ENCODE measurements at places on chromosomes 16 and 17. TPM values are rescaled to one million over a fixed set of nuclear protein-coding genes. Genes with fewer than 3 reads are reported as not detected.

- H3K4me3 ChIP-seq = no peak overlapping the region
- DNase-seq = peak; percentile 86
- no peaks in the 10 kb centered on the region for H3K36me3 ChIP-seq
These were observed 209.7 kb downstream of the RBFOX3 start for GRCh38 chr17:79400989-79401703.

DNA sequence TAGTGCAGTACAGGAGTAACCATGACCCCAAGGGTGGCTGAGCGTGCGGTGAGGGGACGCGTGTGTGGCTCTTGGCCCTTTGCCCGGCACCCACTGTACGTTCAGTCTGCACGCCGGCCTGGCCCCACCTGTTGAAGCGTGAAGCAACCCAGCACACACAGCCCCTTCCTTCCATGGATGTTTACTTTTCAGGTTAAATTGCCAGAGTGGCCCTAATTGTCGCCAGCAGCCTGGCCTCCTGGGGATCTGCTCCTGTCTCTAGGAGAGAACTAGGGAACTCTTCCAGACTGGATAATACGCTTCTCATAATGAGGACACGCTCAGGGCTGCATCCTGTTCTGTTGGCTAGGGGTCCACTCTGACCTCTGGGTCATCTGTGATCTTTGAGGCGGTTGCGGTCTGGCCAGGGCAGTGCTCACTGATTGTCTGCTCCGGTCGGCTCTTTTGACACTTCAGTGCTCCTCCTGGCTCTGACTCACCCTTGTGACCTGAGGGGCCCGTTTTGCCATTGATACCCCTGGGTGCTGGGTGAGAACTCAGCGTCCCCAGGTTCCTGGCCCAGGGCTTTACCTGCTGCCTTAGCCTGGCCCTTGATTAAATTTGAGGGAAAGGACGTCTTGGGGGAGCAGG is 27.7 kb downstream of the TPSG1 start:
- H3K4me1 ChIP-seq = peaks cover 12% of the 10 kb centered on the region
- no peaks in the 10 kb centered on the region for H3K27me3 ChIP-seq
- DNase-seq = no peak
- H3K4me3 ChIP-seq = no peak overlapping the region
- no peaks in the 10 kb centered on the region for H3K36me3 ChIP-seq
- no peak overlapping the region for H3K27ac ChIP-seq

DNA sequence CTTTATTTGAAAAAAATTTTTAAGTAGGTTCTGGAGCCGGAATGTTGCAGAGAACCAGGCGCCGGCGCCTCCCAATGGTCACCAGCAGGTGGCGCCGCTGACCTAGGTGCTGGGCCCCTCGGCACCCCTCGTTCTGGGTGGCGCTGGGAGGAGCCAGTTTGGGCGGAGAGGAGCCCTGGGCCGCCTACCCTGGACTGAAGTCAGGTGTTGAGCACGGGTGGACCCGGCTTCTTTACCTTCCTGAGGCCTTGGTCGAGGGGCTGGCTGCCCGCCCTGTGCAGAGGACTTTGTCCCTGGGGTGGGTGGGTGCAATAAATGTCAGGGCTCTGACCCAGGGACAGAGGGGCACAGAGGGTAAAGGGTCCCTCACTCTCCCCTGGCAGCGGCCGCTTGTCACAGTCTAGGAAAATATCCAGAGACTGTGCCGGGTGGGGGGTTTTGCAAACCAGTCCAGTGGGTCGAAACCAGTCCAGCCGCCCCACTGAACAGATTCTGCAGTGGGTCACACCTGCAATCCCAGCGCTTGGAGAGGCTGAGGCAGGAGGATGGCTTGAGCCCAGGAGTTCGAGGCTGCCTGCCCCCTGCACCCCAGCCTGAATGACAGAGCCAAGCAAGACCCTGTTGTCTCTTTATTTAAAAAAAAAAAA is 30.1 kb upstream of the TNFRSF13B start:
- H3K27me3 ChIP-seq = no peaks in the 10 kb centered on the region
- no peaks in the 10 kb centered on the region for H3K36me3 ChIP-seq
- no peak overlapping the region for H3K4me3 ChIP-seq

Gene SDF2
- 63.2 TPM for total RNA-seq

DNA sequence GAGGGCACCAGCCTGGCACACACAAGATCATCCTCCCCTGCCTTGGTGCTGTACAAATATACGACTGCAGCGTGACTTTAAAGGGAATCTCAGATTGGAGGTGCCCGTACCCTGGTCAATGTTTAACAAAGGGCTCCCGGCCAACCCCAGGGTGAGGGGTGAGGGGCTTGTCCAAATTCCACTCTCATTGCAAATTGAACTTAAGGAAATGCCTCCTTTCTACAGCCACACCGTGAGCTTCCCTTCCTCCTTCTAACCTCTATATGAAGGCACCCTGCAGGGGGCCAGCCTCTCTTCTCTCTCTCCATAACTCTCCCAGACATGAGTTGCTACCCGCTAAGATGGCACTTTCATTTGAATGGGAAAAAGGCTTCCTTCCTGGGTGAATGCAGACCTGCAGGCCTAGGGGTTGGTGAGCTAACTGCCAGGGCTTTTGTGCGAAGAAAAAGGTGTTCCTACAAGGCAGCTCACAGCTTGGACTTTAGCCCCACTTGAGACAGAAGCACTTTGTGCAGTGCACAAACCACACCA is 76.6 kb downstream of the IRF8 start:
- no peaks in the 10 kb centered on the region for H3K27me3 ChIP-seq
- no peak overlapping the region for H3K27ac ChIP-seq
- H3K36me3 ChIP-seq = no peaks in the 10 kb centered on the region
- no peak for DNase-seq

Gene ATP2C2
- total RNA-seq = not detected

Gene TP53TG3
- total RNA-seq = not detected

Measured in adrenal gland (tissue), 19 donors.